ENCODE measurements at places on chromosomes 11 and 22.
A peak's percentile ranks its signal among the peaks of the same experiment; 100 is the strongest.

GRCh38 chr11:126438272-126438671, 82.8 kb downstream of the ST3GAL4 start:
- DNase-seq = no peak

GRCh38 chr22:35274154-35274871, 17.0 kb downstream of the HMGXB4 start:
- DNase-seq = no peak

GRCh38 chr11:79100093-79100910, 340.5 kb downstream of the TENM4 start:
- DNase-seq = peak; percentile 35

DNA sequence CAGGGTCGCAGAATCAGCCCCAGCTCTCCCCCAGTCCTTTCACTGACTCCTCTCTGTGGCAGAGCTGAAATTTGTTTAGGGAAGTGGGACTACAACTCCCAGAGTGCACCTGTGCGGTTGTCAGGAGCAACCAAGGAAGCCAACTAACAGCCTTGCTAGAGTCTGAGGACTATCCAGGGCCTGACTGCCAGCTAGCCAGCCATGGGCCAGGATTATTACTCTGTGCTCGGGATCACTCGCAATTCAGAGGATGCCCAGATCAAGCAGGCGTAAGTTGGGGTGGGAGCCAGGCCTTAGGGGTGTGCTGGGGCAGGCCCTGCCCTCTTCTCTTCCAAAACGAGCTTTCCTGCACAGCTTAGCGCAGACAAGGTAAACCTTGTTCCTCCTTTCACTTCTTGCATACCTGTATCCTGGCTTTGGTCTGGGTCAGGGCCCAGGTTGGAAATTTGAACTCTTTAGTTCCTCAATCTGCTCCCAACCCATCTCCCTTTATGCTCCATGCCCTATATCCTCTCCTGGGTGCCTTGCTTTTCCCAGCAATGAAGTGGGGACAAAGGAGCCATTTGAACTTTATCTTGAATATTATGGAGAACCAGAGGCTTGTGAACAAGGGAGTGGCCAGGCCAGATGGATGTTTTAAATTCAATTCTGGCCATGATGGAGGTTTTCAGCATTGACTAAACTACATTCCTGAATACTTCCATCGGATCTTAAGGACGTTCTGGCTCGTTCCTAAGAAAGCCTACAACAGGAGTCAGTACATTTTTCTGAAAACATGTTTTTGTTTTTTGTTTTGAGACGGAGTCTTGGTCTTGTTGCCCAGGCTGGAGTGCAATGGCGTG, at the start of gene DNAJB13:
TSS of gene DNAJB13 (plus strand) at position 158 of the 842 bp plus-strand sequence. CDS start at position 202, 44 bp downstream.
- peak; percentile 29 for DNase-seq

- DNase-seq = peak; percentile 92
Measured at GRCh38 chr11:94543695-94544645, at the start of gene FUT4. Gene FUT4 (plus strand): TSS chr11:94543921. CDS start chr11:94544134, 213 bp downstream.

DNA sequence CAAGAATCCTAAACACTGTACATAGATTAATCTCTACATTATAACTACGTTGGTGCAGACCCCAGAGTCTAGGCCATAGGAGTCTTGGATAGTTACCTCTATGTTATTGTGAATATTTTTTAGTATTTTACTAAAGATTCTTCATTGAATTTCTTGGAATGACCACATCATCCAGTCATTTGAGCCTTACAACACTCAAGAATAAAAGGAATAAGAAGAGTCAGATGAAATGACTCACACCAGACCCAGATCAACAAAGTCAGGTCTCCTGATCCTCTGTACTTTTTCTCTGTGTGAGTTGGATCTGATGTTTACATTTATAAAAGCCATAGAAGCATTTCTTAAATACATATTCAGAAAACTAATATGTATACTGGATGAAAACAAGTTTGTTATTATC, 179.2 kb upstream of the ARHGAP20 start:
- peak; percentile 8 for DNase-seq

DNA sequence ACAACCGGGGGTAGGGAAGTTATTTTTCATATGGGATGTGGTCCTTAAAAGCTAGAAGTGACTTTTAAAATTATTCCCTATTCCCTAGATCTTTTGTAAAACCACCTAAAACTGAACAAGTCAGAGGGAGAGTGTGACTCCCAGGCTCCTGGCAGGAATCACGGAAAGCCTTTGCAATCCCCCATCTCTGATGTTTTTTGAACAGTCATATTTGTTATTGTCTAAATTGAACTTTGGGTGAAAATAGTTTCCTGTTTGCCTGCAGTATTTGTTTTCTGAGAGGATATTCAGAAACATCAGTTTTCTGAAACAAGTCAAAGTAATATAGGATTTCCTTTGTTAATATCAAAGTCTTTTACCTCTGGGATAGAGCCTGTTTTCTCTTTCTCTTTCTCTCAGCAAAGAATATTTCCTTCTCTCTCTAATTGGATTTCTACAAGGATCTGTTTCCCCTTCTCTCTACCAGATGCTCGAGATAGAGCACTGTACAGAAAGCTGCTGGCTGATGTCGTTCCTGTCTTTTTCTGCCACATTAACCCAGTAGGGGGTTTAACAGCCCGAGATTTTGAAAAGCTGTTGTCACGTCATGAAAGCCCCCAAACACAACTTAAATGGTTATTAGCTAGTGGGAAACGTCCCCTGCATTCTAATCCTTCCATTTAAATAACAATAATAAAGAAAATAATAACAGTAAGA, 132.2 kb upstream of the PITPNB start:
- DNase-seq = no peak

DNA sequence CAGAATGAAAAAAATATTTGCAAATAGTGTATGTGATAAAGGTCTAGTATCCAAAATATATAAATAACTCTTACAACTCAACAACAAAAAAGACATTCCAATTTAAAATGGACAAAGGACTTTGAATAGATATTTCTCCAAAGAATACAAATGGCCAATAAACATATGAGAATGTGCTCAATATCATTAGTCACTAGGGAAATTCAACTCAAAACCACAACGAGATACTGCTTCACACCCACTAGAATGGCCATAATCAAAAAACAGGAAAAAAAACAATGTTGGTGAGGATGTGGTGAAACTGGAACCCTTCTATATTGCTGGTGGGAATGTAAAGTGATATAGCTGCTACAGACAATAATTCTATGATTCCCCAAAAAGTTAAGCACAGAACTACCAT, 38.6 kb upstream of the RPS13 start:
- DNase-seq = peak; percentile 9

DNA sequence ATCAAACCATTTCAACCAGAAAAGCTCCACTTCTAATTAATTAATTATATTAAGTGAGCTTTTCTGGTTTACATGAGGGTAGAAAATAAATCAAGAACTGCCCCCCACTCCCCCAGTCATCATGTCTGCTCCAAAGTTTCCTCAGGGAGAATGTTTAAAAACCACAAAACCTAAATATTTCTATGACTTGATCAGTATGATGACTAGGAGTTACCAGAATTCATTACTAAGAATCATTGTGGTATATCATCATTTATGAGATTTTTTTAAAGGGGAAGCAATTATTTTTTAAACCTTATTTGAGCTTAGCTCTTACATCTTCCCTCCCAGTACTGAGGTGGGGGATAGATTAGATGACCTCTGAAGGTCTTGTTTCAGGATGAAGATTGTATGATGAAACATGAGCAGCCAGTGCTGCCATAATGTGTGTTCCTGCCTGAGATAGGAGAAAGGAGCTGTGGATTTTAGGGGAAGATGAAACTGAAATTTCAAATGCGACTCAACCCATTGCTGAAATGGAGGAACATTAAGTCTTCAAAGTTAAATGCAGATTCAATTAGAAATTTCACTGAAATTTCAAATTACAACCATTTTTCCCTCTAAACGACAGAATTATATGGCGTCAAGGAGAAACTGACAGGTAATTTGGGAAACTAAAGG, 401.3 kb upstream of the CADM1 start:
- DNase-seq = peak; percentile 78

DNA sequence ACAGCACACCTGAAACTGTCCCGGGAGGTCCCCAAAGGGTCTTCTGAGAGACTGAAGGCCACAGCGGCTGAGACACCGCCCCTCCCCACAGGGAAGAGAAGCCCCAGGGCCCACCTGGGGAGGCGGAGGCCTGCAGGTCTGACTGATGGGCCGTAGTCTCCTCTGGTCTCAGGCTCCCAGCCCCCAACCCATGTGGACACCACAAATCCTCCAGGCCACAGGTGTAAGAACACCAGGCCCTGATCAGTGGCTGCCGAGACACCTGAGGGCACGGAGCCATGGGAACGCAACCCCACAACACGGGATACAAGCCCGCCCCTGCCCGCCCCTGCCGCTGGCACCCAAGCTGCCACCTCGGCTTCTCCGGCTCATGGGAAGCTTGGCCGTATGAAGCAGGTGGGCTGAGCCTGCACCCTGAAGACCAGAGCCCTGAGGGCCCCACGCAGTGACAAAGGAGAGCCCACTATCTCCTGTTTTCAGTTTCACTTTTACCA, 46.3 kb downstream of the BRD1 start:
- no peak for DNase-seq

GRCh38 chr11:6084587-6084986, 22.9 kb upstream of the OR56B4 start:
- no peak for DNase-seq

GRCh38 chr11:69511358-69512055, 30.0 kb downstream of the LINC01488 start:
- no peak for DNase-seq

DNA sequence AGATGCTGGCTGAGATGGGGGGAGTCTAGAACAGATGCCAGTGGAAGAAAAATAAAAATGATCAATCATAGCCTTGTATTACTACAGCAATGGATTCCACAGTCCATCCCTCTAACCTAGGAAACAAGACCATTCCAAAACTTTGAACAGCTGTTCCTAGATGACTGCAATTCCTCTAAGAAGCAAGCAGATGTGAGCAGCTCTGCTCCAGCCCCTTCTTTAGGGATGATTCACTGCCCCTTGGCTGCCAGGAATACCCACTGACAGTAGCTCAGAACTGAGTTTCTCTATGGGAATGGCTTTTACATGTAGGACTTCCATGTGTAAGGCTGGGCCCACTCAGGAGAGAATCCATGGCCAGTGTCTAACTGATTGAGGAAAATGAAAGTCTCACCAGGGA, 943.9 kb downstream of the OPCML start:
- no peak for DNase-seq

DNA sequence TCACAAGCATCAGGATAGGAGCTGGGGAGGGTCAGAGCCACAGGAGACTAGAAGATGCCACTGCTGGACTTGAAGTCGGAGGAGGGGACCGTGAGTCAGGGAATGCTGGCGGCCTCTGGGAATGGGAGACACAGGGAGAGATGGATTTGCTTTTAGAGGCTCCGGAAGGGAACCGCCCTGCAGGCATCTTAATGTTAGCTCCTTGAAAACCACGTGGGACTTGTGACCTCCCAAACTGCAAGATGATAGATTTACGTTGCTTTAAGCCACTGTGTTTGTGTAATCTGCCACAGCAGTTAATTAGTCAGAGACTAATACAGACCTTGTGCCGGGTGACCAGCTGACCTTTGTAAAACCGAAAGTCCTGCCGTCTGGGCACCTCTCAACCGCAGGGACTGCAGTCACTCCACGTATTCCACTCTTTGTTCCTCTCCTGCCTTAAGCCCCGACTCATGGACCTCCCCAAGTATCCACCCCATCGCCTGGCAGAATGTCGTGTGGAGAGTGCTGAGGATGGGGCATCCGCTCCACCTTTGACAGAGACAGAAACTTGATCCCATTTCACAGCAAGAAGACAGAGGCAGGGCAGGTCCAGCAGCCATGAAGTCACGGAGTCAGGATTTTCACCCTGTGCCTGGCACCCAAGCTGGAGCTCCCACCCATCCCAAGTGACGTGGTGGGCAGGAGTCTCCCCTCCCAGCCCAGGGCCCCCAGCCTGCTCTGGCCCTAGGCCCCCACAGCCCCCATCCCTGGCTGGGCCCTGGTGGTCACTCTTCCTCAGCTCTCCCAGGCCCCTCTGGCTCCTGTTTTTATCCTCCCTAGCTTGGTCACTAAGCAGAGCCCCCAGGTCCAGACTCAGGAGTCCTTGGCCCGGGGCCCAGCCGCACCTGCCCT, 19.4 kb upstream of the CTSD start:
- peak; percentile 98 for DNase-seq
